ENCODE measurements at places on chromosomes 1 and 21.

- no peak for DNase-seq
Observed at GRCh38 chr1:75768016-75768415, 18.0 kb upstream of the RABGGTB start.

DNA sequence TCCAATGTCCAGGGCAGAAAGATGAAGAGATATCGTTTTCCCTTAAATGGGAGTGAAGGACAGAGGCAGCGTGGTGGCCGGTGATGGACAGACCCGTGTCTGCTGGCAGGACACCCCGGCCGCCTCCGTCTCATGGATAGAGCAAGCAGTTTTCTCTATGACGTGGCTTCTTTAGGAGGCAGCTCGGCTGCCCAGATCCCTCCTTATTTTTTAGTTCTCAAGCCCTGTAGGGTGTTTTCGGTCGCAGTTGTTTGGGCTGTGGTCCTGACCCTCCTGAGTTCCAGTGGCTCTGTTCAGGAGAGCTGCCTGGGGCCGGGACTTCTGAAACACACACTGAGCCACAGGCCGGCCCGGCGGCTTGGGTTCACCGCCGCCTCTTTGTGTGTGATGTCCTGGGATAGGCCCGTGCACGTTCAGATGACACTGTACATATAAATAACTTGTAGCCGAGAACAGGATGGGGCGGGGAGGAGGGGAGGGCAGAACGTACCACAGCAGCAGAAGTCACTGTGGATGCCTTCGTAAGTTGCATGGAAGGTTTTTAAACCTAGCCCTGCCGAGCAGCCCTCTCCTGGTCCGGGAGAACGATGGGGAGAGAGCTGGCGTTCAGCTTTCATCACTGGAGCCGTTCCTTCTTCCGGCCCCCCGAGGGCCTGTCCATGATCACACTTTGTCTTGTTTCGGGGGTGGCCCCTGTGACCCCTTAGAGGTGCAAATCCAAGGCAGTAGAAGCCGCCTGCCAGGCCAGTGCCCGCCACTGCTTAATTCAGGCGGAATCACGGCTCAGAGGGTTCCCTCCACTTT is 65.2 kb downstream of the SIK1 start:
- no peak for DNase-seq

DNA sequence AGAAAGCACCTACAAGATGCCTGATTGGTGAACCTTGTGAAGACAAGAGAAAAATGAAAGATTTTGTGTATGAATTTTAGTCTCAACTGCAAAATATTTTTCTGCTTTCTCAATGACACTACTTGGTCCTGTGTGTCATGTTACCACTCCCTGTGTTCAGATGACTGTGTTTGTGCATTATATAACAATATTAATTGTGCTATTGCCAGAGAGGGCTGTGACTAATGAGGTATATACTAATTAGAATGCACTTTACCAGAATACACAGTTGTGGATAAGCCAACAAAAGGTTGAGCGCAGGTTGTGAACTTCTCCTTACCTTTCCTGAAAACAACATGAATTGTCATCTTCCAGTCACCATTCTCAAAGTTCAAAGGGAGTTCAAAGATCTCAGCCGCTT is 17.3 kb upstream of the FMO2 start:
- no peak for DNase-seq

DNA sequence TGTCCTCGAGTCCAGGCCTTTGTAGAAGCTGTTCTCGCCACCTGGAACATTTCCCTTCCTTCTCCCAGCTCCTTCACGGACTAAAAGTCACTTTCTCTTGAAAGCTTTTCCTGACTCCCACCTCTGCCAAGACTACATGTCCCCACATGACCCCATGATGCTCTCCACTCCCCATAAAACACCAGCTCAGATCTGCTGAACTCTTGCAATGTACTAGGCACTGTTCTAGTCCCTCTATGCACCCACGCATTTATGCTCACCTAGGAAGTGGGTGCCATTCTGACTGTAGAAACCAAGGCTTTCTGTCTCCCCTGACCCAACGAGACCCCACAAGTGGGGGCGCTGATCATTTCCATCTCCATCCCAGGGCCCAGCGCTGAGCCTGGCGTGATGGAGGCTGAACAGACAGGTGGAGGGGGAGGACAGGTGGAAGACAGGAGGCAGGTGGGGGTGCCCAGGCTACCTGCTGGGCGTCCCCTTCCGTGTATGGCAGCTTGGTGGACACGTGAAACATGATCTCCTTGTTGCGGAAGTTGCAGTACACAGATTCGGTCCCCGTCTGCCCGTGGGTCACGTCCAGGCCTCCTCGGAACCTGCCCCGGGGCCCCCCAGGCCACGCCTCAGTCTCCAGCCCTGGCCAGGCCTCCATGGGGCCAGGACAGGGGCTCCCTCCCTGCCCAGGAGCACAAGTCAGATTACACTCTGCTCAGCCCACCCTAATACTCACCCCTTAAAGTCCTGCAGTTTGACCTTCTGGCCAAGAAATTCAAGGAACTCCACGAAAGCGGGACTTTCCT is 58.0 kb downstream of the RAP1GAP start:
- no peak for DNase-seq

DNA sequence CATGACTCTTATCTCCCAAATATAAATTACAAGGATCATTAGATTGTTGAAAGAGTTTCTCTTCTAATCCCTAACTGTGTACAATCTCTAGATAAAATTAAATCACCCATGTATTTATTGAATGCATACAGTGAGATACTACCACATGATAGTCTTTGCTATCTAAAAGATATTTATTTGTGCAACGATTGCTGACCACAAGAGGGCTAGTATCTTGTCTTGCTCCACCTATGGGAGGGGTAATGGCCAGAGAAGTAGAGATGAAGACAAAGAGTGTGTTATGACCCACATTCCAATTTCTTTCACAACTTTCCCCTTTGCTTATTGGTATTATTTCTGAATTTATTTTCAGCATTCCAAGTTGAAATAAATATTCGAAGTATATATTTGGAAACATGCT is 13.7 kb downstream of the PYHIN1 start:
- no peak for DNase-seq

DNA sequence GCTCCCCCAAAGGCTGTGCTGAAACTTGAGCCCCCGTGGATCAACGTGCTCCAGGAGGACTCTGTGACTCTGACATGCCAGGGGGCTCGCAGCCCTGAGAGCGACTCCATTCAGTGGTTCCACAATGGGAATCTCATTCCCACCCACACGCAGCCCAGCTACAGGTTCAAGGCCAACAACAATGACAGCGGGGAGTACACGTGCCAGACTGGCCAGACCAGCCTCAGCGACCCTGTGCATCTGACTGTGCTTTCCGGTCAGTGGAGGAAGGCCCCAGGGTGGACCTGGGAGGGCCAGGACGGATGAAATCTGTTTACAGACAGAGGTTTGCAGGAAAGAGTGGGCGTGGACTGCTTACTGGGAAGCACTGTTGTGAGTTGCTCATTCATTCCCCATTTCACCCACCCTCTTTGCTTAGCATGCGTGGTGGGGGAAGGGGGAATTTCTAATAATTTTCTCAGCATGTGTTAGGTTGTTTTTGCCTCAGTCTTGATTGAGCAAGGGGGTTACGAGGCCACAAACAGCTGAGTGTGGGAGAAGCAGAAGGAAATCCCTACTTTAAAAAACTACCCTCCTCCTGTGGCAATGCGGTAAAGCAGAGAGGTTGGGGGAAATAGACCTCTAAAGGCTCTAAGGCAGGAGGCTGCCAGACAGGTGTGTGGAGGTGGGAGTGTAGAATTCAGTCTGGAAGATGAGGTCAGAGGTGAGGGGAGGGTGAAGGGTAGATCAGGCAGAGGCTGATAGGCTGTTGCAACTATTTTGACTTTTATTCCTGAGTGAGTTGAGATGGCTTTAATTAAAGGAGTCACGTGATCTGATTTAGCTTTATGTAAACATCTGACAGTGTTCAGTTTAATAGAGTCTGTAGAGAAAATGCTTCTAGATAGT is 1.3 kb downstream of the FCGR2A start:
- no peak for DNase-seq

GRCh38 chr1:44471911-44472453 is 66.9 kb downstream of the RNF220 start:
- DNase-seq: no peak

DNA sequence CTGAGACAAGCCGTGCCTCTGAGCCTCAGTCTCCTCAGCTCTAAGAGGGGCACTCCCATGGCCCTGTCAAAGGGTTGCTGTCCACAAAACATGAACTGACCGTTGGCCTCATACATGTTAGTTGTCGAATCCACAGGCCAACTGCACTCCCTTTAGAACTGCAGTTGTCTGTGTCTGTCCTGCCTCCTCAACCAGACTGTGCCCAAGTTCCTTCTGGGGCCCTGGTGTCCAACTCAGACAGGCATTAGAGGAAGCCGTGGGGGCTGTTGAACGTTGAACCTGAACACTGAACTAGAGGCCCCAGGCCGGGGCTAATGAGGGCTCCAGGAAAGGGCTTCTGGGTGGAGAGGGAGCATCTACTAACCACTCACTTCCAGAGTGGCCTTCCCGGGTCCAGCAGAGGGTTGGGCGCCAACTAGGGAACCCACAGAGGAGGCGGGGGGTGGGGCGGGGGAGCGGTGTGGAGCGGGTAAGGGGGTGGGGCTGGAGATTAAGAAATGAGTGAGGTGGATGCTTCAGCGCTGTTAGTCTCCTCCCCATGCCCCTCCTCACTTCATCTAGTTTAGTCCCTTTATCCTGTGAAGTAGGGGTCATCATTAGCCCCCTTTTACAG is at the start of gene RAB42:
TSS of gene RAB42 (plus strand) at position 558 of the 613 bp plus-strand sequence. CDS start 247 bp downstream, outside the sequence.
- DNase-seq: no peak

DNA sequence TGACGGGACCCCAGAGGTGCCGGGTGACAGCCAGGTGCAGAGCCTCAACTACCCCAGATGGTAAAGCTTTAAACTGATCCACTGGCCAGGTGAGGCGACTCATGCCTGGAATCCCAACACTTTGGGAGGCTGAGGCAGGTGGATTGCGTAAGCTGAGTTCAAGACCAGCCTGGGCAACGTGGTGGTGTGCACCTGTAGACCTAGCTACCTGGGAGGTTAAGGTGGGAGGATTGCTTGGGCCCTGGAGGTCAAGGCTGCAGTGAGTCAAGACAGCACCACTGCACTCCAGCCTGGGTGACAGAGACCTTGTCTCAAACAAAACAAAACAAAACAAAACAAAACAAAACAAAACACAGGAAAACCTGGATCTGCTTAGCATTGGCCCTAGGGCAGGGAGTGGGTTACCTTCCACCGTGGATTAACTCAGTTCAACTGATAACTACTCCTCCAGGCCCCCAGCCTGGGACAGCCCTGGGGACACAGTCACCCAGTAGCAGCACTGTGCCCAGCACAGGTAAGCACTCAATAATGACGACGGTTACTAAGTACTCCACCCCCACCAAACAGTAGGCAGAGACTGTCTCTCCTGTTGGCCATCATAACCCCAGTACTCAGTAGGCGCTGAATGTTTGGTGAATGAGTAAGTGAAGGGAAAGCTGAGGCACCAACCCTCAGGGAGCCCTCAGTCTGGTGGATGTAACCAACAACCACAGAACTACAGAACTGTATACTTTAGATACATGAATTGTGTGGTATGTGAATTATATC is 21.6 kb downstream of the SLC66A1 start:
- DNase-seq: no peak

DNA sequence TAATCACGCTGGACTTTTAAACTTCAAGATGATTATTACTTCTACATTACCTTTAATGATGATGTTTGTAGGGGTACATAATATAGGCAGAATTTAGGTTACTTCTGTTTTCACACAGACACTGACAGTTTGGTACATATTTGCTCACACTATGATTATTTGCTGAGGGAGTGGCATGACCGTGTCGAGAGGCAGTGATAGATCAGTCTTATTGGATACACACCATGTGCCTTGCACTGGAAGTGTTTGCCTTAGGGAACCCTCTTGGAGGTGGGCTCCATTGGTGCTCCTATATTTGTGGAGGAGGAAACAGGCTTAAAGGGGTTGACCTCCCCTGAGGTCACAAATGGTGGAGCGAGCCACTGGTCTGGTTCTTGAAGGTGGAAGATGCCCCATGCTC is 132.1 kb downstream of the PRDM2 start:
- DNase-seq: no peak

- DNase-seq: no peak
Observed at GRCh38 chr1:8211251-8211882, 106.5 kb upstream of the SLC45A1 start.

DNA sequence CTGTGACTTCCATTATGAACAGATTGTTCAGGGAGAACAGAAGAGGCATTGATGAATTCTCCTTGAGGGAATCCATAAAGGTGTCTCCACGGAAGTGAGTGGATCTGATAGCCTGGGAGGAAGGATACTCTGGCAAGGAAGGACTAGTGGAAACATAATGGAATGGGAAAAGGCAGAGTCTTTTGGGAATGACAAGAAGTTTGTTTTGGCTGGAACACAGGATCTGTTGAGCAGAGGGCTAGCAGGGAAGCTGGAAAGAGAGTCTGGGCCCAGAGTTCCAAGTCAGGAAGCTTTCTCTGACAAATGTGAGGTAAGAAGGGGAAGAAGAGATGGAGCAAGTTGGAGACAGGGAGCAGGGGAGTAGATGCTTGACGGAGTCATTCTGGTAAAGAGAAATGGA is 8.1 kb downstream of the ADAMTS5 start:
- DNase-seq: no peak

- DNase-seq: no peak
Observed at GRCh38 chr1:44037154-44037553, 5.9 kb upstream of the SLC6A9 start.

DNA sequence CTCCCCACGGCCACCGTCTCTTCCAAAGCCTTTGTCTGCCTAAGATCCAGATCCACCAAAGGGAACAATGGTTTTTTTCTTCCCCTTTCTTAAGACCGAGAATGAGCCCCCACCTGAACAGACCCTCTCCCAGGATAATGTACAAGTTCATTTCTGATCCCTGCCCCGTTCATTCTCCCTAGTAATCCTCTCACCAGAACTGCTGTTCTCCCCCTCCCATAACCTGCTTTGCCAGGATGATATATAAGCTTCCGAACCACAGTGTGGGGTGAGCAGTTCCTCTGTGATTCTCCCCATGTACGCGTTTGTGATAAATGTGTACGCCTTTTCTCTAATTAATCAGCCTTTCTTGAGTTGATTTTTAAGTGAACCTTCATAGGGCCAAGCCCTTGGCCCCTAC is 4.9 kb downstream of the RD3 start:
- DNase-seq: no peak

GRCh38 chr1:99600782-99601181 is 45.1 kb upstream of the PALMD start:
- no peak for DNase-seq

DNA sequence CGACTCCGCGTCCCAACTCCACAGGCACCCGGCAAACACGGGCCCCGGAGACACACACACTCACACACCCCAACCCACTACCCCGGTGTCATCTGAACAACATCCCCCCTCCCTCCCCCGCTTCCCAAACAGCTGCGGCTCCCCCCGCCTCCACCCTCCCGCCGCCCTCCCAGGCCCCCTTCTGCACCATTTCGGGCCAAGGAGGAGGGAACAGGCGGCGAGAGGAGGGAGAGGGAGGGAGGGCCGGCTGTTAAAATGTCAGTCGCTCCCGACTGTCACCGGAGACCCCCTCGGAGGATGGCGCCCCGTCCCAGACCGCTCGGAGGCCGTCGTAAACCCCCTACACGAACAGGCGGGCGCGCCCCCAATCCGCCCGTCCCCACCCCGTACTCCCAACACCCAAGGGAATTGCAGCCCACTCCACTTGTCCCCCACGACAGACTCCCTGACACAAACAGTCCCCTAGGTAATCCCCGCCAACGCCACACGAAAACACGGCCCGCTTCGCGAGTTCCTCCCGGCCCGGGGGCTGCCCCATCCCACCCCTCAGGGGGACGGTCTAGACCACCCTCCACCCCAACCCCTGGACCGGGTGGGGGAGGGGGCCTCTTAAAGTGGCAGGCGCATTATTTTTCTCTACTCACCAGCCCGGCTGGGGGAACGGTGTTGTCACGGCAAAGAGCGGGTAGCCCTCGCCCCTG is 583 bp downstream of the MEF2D start:
- DNase-seq: no peak

Measured in esophagus squamous epithelium (tissue), 5 donors.